ENCODE measurements at places on chromosomes 4 and X. TPM values are rescaled to one million over a fixed set of nuclear protein-coding genes. Genes with fewer than 3 reads are reported as not detected.
A peak's percentile ranks its signal among the peaks of the same experiment; 100 is the strongest.

DNA sequence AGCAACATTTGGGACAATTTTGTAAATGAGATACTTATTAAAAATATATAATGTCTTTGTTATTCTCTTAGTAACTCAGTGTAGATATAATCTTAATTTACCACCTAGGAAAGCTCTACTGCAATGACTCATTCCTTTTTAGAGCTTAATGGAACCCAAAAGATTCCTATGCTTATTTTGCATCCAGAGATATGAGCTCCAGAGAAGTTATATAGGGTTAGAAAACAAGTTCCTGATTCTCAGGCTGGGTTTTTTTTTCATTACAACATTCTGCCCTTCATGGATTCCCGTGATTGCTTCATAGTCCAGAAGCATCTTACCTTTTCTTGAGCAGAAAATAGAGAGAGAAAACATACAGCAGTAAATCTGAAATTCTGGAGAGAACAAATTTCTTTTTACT, 57.9 kb upstream of the CXCL8 start:
- DNase-seq, result no peak

DNA sequence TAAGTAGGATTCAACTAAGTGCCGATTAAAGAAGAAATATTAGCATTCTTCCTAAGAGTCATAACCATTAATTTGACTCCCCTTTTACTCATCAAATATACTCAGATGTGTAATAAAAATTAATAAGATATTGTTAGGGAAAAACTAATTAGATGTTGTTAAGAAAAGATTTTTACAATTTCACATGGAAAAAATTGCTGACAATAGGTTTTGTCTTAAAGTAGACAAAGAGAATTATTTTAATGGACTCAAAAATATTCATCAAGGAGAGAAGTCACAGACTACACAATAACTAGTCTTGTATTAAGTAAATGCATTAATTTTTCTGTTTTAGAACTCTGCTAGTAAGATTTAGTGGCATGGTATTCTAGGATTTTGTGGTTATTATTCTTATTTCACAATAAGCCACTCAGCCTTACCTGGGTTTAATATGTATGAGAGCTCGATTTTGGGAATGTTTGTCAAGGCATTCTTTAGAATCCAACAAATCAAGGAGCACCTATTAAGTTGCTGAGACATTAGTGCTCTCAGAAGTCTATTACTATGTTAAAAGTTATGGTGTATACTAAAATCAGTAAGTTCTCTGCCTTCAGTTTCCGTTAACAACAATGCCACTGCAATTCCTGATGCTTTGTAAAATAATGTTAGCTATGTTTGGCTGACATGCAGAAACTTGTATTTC, 110.2 kb upstream of the UGT8 start:
- no peak for DNase-seq

- peak; percentile 4 for DNase-seq
These were observed 552 bp downstream of the PIM2 start for GRCh38 chrX:48918301-48918642.

DNA sequence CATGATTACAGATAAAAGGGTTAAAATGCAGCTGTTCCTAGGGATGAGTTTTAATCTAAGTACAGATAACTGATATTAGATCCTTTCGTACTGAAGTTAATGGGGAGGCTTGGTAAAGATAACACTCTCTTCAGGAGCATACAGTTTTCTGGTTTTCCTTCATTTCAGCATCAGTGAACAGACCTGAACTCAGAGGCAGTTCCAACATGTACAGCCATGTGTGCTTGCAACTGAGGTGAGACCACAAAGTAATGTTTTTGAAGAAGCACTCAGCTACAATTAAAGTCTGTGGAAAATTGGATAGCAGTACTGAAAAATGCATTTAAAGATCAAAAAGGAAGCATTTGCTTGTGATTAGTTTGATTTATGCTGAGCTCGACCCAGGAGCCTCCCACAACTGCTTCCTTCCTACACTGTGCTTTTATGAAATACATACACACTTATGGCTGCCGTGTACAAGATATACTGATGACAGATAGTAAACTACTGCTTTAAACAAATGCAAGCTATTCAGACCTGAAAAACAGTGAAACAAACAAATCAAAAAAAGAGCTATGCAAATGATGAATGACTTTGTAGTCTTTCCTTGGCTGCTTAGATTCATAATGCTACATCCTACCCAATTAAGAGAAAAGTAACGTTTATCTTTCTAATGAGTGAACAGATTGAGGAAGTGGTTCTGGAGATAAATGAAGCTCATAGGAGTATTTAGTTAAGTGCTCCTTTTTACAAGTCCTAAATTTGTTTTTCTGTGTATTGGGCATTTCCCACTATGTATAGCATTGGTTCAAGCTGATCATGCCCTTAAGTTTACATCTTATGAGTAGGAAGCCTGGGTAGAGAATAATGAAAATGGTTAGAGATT, 68.4 kb downstream of the PDLIM5 start:
- no peak for DNase-seq

GRCh38 chrX:110188701-110189558, 129.0 kb downstream of the AMMECR1 start:
- DNase-seq, result no peak

GRCh38 chr4:110955748-110956147, 332.9 kb upstream of the PITX2 start:
- no peak for DNase-seq

GRCh38 chrX:79081895-79082512, 62.5 kb upstream of the GPR174 start:
- peak; percentile 46 for DNase-seq

- peak; percentile 62 for DNase-seq
These were observed 29.5 kb upstream of the MAP3K15 start for GRCh38 chrX:19544693-19545305.

DNA sequence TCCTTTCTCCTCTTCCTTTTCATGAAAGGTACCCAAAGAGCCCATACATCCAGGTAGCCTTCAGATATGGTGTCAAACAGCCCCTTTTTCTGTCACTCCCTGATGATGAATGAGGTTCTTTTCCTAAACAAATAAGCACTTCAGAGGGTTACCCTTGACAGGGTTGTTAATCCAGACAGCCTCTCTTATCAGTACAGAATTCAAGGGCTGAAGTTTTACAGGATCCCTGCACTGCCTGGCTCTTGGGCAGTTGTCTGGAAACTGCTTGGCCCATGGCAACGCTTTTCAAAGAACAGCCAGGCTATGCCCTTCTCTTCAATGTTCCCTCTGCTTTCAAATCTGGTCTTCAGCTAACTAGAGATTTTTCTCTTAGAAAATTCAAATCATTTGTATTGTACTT, 352.6 kb upstream of the FAM241A start:
- DNase-seq, result no peak

DNA sequence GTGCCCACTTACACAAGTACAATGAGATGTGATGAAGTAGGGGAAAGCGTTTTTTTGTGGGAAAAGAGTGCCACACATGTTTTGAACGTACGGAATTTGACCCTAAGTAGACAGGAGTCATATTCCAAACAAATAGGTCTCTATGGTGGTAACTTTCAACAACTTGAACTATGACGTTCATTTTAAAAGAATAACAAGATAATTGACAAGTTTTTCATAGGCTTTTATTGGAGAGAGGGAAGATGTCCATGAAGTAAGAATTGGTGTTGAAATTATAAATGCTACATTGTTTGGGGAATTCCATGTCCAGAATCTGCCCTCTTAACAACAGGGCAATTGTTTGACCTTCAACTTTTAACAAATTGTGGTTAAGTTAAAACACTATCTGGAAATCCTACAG, 126.5 kb downstream of the GASK1B start:
- DNase-seq, result no peak

- peak; percentile 61 for DNase-seq
These were observed at the start of gene NDNF for GRCh38 chr4:121072224-121073003. NDNF (minus strand) TSS chr4:121072535; CDS start chr4:121045837, 26,698 bp downstream.

DNA sequence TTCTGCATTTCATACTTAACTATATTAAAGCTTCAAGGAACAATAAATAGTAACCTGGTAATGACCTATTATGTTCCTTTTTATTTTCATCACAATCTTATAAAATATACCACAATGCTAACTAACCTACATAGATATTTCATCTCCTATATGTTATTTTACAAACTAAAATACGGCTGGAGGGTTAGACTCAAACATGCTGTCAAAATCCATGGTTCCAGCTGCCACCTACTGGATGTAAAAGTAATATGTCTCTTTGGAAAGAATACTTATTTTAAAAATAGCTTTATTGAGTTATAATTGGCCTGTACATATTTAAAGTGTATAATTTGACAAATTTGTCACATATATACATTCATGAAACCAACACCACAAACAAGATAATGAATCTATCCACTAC, 15.0 kb downstream of the RGN start:
- DNase-seq, result peak; percentile 26

DNA sequence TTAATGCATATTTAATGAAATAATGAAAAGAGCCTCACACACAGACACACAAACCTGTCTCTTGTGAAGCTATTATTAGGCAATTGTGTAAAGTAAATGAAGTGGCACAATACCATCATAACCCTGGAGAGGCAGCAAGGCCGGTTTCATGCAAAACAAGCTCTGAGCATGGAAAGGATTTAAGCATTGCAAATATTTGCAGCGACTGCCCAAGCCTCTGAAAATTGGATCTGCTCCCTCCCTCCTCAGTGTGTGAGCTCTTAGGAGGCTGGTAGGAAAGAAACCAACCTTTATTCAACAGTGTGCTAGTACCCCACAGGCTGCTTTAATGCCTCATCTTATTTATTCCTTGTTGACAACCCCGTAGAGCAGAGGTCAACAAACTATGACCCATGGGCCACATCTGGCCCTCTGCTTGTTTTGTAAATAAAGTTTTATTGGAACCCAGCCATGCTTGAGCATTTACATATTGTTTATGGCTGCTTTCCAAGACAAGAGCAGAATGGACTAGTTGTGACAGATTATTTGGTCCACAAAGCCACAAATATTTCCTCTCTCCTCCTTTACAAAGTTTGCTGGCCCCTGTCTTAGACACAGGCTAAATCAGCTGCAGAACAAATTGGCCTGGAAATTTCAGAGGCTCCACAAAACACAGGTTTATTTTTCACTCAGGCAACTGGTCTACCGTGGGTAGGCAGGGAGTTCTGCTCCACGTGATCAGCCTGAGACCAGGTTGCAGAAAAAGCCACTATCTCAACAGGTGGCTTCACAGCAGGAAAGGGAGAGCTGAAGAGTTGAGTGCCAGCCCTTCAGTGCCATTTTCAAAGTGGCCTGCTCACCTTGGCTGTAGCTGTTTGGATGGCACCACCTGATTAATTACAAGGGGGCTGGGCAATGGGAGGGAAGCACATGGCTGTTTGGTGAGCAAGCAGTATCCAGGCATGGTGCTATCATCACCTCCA, 16.8 kb downstream of the RS1 start:
- DNase-seq, result no peak

DNA sequence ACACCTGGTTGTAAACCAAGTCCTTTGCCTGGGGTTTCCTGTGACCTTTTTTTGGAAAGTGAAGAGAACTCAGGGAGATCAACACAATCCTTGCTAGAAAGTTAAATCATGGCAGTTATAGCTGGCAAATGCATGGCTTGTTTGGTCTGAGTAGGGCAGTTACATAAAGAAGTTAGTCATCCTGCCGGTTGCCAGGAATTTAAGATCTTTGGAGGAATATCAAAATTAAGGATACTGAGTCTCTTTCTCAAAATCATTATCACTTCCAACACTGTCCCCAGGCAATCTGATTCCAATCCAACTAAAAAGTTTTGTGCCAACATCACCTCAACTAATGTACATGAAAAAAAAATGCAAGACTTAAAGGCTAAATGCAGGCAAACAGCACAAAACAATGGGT, 40.3 kb downstream of the C4orf54 start:
- DNase-seq, result no peak

DNA sequence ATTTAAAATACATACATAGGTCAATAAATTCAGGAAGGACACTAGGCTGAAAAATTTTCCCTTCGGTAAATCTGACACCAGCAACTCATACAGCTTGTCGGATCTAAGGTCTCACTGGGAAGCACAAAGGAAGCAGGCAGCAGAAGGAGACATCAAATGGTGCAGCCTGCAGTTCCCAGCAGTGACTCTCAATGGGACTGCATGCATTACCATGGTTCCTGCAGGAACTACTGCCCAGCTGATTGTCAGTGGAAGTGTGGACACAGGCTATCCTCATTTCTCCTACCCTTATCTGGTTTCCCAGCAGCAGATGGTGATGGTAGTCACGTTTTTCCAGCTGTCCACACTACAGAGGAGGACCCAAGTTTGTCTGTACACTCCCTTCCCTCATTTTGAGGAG, 113.3 kb downstream of the PPP1R2C start:
- DNase-seq, result no peak

GRCh38 chr4:52555356-52555716, 103.8 kb downstream of the USP46 start:
- no peak for DNase-seq

DNA sequence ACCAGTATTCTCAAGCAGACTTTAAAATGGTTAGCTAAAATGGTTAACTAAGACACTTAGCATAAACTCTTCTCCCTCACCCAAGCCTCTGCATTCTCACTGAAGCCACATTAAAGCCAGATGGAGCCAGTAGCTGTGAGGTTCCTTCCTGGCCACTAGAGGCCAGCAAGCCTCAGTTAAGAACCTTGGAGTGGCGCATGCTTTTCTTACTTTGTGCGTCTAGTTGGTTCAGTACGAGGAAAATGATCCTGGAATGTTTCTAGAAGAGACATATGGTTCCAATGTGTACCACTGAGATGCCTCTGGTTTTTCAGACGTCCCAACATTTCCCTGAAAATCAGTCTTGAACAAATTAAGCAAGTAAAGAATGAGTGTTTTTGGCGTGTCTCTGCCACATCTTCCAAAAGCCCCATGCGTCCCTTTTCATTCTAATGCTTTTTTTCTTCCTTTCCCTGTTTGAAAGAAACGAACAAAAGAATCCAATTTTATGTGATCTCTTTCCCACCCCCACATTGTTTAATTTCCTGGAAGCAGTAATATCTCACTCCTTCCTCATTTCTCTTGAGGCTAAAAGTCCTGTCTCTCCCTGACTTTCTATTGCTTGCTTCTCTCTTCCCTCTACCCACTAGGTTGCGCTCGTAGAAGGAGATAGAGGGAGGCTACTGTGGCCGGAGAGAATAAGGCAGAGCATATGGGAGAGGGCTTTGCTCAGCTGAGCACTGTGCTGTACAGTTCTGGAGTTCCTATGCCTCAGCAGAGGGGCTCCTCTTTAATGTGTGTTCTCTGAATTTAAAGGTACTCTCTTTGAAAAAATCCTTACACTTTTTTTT, 82.9 kb upstream of the TAB3 start:
- peak; percentile 16 for DNase-seq

GRCh38 chr4:42268824-42269223, 116.4 kb upstream of the BEND4 start:
- no peak for DNase-seq

SHOX gene
- not detected for total RNA-seq

SMIM10 gene
- total RNA-seq, result 2.1 TPM

EGFL6 gene
- 2.1 TPM for total RNA-seq

TRIM75 gene
- total RNA-seq, result not detected

INTU gene
- 0.29 TPM for total RNA-seq

NOA1 gene
- 32.1 TPM for total RNA-seq

GPRASP3 gene
- total RNA-seq, result 1.3 TPM

AMTN gene
- not detected for total RNA-seq
